Fibroblast of pulmonary artery (primary cell): ENCODE measurements at places on chromosomes 6 and 20.

GRCh38 chr6:37314487-37315156, 39.2 kb upstream of the RNF8 start:
- peak; percentile 90 for DNase-seq

- no peak for DNase-seq
Observed at GRCh38 chr20:17229256-17229655, 2.4 kb downstream of the PCSK2 start.

DNA sequence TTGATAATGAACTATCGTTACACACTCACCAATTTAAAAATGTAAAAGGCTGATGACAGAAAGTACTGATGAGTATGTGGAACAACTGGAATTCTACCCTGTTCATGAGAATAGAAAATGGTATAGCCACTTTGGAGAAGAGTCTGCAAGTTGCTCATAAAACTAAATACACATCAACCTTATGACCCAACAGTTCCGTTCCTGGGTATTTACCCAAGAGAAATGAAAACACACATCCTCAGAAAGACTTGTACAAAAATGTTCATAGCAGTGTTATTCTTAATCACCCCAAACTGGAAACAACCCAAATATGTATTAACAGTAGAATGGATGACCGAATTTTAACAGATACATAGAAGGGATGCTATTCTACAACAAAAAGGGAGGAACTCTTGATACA, 145.7 kb upstream of the LRFN2 start:
- no peak for DNase-seq

- no peak for DNase-seq
Observed at GRCh38 chr6:83985308-83985713, 48.3 kb upstream of the MRAP2 start.

DNA sequence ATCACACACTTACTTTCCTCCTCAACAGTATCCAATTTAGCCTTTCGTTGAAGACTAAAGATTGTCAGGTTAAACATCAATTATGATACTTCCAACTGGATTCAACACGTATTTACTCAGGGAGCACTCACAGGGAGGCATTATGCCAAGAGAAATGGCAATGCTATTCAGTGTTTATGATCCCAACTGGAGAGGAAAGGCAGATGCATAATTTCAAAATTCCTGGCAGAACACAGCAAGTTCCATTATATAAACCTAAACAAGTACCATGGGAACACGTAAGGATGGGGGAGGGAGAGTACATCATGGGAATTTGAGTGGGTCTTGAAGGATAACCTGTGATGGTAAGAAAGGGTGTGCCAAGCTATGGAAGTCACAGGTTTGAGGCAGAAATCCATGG, 112.7 kb downstream of the ISM1 start:
- DNase-seq: peak; percentile 26

DNA sequence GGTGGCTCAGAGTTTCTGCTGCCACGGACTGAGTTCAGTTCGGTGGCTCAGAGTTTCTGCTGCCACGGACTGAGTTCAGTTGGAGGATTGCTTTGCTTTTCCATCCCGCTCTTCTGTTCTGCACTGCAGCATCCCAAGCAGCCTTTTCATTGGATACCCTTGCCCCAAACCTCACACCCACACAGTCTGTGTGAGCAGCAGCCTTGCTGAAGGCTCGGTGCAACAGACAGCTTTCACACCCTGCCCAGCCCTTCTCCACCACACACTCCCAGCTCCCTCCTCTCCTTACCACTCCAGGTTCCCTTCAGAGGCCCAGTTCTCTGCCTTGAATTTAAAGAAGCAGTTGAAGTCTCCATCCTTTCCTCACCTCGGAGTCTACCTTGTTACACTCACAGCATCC, 52.5 kb upstream of the CHD6 start:
- no peak for DNase-seq

DNA sequence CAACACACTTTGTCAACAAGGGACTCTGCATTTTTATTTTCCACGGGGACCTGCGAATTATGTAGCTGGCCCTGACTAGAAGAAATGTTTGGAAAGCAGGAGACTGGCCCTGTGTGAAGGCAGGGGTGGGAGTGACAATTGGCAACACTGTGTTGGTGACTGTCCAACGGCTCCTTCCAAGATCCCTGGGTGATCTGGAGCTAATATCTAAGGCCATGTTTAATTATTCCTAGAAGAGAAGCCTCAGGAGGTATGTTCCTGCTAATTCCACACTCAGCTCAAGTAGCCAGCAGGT, 13.7 kb downstream of the SLC22A23 start:
- no peak for DNase-seq

- DNase-seq: peak; percentile 43
Observed at GRCh38 chr6:49328051-49328744, 134.9 kb downstream of the MMUT start.

DNA sequence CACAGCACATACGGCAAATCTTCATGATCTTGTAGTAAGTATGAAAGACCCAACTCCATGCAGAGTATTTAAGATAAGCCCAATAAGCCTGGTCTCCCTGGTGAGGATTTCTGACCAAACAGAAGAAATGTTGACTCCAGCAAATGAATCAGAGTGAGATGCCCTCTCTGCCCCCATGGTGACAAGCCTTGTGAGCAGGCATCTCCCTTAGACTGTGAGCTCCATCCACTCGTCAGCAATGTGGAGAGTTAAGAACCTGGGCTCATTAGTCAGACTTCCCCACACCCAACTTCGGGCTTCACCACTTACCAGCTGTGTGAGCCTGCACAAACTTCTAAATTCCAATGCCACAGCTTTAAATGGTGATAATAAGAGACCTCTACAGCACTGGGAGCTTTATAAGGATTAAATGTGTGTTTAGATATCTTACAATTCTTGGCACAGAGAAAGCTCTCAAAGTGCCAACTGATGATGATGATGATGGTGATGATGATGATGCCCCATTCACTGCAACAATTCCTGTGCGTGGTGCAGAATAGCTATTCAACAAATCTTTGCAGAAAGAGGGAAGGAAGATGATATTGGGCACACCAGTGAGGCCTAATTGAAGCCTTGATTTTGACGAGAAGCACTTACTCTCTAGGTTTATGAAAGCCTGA, 253.4 kb upstream of the TAB2 start:
- no peak for DNase-seq

DNA sequence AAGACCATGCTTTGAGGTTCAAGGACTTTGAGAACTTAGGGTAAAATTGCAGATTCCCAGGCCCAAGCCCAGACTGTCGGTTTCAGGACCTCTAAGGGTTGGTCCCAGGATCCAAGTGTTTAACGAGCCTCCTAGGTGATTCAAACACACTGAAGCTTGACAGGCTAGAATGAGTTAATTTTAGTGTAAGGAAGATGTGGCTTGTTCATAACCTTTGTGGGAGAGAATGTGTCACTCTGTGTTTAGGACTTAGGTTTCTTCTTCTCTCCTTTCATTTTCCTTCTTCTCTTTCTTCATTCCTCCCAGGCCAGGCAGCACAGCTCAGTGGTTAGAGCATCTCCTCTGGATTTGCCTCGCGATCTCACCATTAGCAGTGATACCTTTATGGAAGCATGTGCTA, 104.8 kb upstream of the KCNG1 start:
- DNase-seq: no peak

- DNase-seq: no peak
Observed at GRCh38 chr20:48740292-48740649, 87.5 kb downstream of the PREX1 start.

DNA sequence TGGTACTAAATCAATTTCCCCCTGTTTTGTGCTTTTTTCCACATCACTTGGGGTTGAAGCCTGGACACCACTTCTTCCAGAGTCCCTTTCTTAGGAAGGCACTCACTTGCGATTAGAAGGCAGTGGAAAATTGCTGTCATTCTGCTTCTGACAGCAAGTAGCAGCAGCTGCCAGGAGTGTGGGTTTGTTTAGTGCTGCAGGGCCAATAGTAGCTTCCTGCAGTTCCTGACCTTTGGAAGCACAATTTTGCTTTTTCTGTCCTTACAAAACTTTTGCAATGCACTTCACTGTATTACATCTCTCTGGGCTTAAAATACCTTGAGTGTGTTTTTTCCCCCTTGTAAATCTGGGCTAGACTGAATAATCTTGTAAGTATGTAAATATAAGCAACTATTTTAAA, 12.5 kb upstream of the HLA-DRA start:
- DNase-seq: no peak

- no peak for DNase-seq
Observed at GRCh38 chr20:9935285-9935684, 96.4 kb upstream of the PAK5 start.

DNA sequence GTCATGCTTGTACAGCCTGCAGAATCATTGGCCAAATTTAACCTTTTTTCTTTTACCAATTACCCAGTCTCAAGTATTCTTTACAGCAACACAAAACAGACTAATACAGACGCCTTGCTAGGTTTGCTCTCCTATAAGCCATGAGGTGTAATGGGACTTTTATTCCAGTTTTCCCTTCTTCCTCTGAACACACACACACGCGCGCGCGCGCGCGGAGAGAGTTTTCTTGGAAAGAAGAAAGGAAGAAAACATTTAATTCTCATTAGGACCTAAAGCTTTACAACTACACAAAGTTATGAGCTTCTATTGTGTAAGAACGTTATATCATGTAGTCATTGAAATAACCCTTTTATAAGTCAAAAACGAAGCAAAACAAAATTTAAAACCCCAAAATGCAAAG, 681.6 kb upstream of the FLRT3 start:
- no peak for DNase-seq

- peak; percentile 42 for DNase-seq
Observed at GRCh38 chr20:973785-974194, 28.3 kb downstream of the RSPO4 start.

DNA sequence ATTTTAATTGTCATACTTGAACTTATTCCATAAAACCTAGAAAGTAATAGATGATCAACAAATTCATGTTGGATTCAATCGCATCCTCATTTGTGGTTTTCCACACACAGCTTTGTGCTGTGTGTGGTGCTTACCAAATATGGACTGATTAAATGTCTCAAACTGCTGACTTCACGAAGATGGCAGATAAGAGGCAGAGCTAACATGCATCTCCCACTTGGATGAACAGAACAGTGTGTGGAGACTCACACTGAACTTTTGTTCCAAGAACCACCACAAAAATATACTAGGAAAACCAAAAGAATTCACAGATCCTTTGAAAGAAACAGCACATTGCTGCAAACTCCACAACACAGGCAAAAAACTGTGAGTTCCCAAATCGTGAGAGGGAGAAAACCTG, 603.7 kb downstream of the TENT5A start:
- no peak for DNase-seq

DNA sequence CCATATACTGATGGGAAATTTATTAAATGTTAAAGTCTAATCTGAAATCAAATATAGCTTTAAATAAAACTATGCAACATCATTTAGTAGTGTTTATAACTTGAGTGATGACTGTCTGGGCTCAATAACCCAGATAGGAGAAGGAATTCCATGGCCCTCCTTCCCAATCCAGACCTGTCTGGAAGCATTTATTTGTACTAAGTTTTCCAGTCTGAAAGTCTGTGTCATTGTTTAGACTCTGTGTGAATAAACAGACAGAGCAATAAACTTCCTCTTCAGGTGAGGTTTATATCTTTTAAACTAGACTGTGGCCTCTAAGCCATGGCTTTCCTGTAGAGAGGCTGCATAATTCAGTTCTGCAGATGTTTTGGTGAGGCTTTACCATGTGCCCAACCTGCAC, 176.4 kb downstream of the SOX4 start:
- no peak for DNase-seq

DNA sequence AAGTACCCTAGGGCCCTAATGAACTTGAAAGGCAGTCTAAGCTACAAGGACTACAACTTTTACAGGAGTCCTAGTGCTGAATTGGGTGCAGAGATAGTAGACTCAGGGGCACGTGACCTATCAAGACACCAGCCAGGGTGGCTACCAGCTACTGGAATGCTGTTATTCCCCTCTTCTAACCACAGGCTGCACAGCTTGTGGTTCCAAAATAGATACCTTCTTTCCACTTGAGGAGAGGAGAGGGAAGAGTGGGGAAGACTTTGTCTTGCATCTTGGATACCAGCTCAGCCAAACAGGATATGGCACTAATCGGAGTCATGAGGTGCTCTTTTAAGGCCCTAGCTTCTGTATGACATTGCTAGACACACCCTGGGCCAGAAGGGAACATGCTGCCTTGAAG, 60.0 kb upstream of the MTRF1L start:
- DNase-seq: no peak

DNA sequence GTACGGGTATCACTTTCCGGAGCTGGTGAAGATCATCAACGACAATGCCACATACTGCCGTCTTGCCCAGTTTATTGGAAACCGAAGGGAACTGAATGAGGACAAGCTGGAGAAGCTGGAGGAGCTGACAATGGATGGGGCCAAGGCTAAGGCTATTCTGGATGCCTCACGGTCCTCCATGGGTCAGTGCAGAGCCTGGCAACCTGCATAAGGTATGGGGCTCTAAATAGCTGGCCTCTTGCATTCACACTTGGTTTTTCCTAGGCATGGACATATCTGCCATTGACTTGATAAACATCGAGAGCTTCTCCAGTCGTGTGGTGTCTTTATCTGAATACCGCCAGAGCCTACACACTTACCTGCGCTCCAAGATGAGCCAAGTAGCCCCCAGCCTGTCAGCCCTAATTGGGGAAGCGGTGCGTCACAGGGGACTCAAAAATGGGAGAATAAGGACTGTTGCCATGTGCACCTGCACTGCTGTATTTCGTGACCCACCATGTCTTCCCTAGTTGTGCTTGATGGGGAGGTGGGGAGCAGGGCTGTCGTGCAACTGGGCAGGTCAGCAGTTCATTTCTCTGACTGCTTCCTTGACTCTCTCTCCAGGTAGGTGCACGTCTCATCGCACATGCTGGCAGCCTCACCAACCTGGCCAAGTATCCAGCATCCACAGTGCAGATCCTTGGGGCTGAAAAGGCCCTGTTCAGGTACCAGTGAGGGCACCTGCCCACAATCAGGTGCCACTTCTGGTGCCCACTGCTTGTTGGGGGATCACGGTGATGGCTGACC, 3.1 kb downstream of the NOP56 start:
- DNase-seq: no peak

DNA sequence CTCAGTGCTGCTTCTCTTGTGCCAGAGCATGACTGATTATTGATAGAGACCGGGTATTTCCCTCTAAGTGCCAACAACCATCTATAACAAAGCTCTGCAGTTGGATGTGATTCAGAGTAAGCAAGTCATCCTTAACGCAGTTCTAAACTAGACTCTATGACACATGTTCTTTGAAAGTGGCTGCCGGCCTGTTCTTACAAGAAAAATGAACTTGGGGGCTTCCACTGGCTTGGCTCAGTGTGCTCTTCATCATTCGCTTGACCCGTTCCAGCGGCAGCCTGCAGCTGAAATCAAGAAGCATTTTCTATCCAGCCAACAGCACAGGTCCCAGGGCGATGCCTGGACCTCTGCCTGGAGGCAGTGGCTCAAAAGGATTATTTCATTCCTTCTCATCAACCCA, 29.8 kb downstream of the GFOD1 start:
- DNase-seq: peak; percentile 42

GRCh38 chr6:7121700-7122241, 14.0 kb downstream of the RREB1 start:
- no peak for DNase-seq

DNA sequence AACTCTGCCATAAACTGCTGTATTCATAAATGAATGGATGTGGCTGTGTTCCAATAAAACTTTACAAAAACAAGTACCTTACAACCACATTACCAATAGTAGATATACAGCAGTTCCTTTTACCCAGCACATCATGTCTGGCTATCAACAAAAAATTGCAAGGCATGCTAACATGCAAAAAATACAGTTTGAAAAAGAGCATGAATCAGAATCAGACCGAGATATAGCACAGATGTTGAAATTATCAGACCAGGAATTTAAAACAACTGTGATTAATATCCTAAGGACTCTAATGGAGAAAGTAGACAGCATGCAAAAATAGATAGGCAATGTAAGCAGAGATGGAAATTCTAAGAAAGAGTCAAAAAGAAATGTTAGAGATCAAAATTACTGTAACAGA, 8.4 kb upstream of the NUS1 start:
- DNase-seq: no peak
